ENCODE measurements at places on chromosomes 7 and 10.

DNA sequence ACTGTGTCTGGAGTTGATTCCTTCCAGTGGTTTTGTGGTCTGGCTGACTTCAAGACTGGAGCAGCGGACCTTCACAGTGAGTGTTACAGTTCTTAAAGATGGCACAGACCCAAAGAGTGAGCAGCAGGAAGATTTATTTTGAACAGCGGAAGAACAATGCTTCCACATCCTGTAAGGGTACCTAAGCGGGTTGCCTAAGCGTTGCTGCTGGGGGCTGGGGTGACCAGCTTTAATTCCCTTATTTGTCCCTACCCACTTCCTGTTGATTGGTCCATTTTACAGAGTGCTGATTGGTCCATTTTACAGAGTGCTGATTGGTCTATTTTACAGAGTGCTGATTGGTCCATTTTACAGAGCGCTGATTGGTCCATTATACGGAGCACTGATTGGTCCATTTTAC, 13.2 kb downstream of the AKR1B15 start:
- no peak for DNase-seq

- no peak for DNase-seq
Measured at GRCh38 chr7:149280151-149280550, 18.2 kb downstream of the ZNF783 start.

- DNase-seq = peak; percentile 82
Measured at GRCh38 chr10:109922976-109923921, at the start of gene XPNPEP1. XPNPEP1 (minus strand) TSS chr10:109923511; CDS start chr10:109923433, 78 bp downstream.

DNA sequence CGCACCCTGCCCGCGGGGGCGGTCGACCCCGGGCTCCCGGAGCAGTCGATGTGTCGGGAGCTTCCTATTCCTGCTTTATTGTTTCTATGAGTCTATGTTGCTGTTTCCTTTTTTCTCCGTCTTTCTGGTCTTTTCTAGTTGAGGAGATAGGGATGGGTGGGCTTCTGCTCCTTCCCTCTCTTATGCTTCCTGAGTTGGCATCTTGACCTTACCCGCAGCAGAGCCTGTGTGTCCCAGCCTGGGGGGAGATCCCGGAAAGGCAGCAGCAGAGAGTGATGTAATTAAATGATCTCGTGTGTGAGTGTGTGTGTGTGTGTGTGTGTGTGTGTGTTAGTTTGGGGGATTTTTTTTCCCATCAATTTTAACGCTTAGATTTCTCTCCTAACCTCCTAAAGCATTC, 486 bp upstream of the SORCS1 start:
- DNase-seq = no peak

DNA sequence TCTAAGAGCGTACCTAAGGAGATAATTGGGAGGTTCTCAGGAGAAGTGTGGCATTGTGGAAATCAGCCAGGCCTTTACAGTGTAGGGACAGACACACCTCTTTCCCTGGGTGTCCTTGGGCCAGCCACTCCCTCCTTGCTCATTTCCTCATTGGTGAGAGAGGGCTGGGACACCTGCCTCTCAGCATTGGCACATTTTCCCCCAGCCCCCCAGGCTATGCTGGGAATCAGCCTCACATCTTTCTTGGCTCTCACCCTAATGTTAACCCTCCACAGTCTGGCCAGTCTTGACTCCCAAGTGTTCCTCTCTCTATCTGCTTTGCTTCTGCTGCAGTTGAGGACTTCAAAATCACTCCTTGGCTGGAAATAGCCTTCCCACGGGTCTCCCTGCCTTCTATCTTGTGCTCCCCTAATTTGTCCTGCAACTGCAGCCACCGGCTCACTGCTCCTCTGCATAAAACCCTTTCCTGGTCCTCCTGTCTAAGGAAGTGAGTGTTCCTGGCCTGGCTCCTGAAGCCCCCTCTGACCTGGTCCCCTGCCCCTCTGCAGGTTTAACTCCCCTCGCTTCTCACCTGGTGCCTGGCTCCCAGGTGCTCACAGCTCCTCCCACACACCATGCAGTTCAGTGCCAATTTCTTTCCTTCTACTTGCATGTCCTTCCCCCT, 15.8 kb downstream of the TBXAS1 start:
- no peak for DNase-seq

DNA sequence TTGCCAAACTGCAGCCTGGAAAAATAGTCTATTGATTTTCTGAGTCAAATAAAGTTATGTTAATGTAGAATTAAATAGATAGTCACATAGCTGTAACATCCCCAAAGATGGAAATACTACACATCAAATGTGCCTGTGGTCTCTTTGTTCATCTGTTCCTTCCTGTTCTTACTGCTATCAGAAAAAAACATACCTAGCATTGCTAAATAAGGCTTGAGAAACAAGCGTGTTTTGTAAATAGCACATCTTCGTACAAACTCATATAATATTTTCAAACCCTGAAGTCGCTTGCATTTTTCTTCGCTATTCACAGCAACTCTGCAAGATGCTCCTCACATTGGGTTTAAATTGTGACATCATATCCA, 116.1 kb downstream of the KLF6 start:
- peak; percentile 64 for DNase-seq

DNA sequence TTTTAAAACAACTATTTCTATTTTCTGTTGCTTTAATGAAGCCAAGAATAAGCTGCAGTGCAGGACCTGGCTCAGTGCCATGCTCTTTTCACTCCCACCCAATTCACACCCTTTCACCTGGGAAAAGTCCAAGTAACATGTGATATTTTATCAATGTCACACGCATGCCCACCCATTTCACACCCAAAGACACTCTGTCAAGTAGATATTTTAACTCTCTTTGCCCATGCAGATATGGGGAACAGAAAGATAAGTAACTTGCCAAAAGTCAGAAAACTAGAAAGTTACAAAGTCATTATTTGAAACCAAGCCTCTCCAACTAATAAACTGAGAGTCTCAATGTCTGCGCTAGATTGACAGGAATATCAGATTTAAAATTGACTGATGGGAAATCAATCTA, 706.7 kb upstream of the PHF14 start:
- DNase-seq = no peak

DNA sequence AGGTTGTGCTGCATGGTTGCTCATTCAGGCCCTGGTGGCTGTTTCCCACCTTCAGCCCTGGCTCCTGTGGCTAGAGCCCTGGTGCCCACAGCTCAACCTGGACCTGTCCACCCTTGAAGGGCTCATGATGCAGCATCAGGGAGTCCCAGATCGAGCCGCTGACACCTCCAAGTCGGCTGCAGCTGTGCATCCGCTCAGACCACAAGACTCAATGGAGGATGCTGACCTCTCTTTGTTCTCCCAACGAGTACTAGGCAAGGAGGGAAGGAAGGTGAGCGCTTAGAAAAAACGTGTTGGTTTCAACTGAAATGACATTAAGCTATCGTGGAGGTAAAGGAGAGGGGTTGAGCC, 9.5 kb upstream of the C10orf95 start:
- DNase-seq = no peak

GRCh38 chr10:96829029-96829773, 2.9 kb upstream of the LCOR start:
- no peak for DNase-seq

Data from CD4-positive, alpha-beta T cell treated with Interleukin-6 at 100 ng/mL for 8 hours (primary cell).